ENCODE measurements at places on chromosomes 13 and 19.

DNA sequence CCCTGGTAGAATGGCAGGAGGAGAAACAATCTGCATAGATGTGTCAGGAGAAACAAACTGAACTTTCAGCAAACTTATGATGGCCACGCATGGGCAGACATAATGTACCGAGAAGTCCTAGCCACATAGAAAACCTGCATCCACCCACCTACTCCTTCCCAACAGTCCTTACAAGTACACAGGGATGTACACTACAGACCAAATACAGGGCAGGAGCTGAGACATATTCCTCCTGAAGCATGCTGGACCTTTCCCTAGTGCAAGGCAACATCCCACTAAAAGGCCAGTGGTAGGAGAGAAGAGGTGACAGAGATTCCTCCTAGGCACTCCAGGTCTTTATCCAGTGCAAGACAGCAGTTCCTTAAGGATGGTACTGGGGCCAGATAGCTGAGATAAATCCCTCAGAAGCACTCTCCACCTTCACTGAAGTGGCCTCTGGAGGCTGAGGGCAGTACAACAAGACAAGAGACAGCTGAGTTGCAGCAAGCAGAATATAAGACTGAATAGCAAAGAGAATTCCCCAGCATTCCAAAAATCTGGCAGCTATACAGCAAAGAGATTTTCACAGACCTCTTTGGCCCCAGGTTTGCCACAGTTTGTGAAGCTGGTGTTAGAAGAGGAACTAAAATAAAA is 18.3 kb downstream of the VWA8 start:
- no peak for DNase-seq

DNA sequence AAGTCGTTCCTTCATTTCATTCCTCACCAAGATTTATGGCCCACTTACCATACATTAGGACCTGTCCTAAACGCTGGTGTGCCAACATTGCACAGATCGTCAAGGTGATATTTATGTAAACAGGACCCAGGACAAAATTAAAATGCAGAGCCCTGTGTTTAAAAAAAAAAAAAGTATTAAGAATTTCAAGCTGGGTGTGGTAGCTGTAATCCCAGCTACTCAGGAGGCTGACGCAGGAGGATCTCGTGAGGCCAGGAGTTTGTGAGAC is 6.5 kb upstream of the ZNF444 start:
- no peak for DNase-seq

GRCh38 chr13:101626925-101627555 is 174.6 kb downstream of the ITGBL1 start:
- no peak for DNase-seq

- DNase-seq, result no peak
These were observed 4.9 kb upstream of the PALM start for GRCh38 chr19:703651-704446.

DNA sequence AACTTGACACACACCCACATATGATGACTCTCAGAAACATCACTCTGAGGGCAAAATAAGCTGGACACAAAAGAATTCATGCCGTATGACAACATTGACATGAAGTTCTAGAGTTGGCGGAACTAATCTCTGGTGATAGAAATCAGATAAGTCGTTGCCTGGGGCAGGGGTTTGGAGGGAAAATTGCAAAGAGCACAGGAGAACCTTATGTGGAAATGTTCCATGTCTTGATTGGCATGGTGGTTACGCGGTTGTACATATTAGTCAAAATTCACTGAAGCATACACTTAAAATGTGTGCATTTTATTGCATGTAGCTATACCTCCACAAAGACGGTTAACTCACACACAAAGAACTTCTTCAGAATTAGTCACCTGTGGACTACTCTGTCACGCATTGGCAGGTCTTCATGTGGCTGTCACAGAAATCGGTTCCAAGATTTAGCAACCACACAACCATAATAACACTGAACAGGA is 137.8 kb upstream of the GJB6 start:
- DNase-seq, result no peak

GRCh38 chr19:13051557-13052165 is 51.0 kb downstream of the LYL1 start:
- DNase-seq, result no peak

DNA sequence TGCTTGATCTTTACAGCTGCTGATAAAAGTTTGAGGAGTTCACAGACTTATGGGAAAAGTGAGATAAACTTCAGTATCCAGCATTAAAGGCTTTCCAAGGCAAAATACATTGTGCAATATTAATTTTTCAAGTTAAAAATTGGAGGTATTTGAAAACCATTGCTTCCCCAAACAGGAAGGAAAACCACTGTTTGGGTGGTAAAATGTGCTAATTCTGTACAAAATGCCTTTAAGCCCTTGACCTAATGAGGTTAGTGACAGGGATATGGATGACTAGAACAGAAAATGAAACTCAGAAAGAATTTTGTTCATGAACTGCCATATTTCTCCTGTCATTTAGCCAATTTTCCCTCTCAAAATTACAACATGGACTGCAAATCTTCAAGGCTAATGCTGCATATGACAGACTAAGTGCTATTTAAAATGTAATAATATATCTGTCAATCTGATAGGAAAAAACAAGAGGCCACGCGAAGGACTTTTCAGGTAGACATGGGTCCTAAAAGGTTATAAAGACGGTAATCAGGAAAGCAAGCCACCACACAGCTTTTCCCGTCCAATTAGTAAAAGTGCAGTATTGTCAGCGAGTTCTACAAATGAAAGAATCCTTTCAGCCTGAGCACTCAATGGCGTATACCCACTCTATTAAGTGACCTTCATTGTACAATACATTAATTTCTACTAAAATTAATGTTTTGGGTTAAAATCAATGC is 212.8 kb downstream of the ENOX1 start:
- no peak for DNase-seq

DNA sequence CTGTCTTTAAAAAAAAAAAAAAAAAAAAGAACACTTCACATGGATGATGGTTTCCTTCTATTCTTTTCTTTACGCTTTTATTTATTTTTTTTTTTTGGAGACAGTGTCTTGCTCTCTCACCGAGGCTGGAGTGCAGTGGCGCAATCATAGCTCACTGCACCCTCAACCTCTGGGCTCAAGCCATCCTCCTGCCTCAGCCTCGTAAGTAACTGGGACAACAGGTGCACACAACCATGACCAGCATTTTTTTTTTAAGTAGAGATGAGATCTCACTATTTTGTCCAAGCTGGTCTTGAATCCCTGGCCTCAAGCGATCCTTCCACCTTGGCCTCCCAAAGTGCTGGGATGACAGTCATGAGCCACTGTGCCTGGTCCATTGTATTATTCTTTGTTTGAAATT is 24.3 kb downstream of the ANKRD27 start:
- no peak for DNase-seq
